Stimulated activated CD4-positive, alpha-beta T cell treated with anti-CD3 and anti-CD28 coated beads, Interleukin-1b, Interleukin-23, amount 100 ng/mL, for 24 hours (primary cell): ENCODE measurements at places on chromosomes 11 and 22.

DNA sequence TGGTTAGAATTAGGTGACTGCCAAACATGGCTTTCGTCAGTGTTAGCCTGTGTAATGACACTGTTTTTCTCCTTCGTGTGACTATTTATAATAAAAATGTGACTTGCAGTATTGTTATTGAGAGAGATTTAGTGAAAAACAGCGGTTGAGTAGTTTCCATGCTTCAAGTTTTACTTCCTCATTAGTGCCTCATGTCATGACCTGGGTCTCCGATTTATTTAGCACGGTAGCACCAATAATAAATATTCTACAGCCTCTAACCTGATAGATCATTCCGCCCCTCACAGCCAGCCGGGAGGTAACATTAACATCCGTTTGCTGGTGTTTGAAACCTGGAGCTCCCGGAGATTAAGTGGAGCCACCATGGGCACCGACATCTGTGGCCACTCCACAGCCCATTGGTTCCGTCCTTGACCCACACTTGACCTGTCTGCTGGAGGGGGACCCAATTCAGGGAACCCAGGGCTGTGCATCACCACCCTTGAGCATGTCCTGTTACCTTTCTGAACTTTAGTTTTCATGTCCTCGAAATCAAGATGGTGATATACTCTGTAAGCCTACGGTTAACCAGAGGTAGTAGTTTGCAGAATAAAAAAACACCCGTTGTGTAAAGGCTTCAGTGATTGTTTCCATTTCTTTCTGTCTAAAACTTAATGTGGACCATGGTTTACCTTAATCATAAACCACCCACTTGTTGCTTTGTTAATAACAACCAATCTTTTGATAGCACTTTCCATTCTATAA lies 104.1 kb downstream of the ATXN10 start:
- no peak for DNase-seq

DNA sequence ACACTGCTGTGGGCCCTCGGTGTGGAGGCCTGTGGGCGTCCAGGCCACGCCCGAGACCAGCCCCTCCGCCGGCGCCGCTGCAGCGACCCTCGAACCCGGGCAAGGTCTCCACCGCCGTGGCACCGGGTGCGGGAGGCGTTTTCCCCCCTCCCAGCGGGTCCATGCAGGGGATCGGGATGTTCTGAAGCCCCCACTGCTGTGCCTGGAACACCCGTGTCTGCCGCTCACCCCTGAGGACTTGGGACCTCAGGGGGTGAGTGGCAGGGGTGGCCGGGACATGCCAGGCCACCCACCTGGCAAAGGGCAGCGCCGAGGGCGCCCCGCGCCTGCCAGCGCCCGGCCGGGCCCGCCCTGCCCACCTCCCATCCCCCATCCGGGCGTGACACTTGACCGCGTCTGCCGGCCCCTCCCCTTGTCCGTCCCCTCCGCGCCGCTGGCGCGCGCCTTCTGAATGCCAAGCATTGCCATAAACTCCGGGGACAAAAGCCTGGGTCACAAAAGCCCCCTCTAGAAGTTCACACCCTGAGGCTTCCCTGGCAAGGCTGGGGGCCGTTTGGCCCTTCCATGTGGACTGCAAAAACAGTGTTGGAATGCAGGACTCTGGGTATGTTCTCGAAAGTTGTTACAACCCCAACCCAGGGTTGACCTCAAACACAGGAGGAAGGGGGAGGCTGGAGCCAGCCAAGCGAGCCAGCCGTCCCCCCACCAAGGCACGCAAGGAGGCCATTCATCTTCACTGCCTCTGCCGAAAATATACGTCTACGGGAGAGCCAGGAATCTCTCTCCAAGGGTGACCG lies 819 bp upstream of the KCNQ1OT1 start:
- DNase-seq, result no peak

DNA sequence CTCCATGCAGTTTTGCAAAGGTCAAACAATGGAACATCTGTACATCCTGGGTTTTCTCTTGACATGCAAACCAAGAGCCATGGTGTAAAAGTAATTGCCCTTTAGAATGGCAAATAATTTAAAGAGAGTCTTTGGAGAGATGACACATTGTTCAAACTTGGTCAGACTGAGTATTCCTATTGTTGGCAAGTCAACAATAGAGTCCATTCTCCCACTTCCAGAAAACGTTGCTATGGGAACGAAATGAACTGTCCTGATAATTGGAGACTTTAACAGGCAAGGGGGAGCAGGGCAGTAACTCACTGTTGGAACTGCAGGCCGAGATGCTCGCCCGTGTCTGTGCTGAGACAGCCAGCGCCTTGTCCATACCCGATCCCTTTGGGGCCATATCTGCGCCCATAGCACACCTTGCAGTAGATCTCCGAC lies 13.9 kb downstream of the CSRP3 start:
- DNase-seq, result no peak

DNA sequence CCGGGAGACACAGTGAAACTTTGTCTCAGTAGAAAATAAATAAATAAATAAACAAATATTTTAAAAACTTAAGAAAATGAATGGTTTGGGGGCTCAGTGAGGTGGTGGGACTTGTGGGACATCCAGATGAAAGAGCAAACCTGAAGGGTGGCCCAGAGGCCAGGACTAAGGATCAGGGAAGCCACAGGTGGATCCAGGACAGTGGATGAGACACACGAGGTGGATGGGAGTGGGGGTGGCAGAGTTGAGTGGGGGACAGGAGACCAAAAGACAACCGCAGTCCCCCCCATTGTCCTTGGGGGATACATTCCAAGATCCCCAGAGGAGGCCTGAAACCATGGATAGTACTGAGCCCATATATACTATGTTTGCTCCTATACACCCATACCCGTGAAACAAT lies 7.1 kb downstream of the RFPL1 start:
- no peak for DNase-seq

GRCh38 chr11:46724088-46724487 lies 5.1 kb downstream of the F2 start:
- no peak for DNase-seq

DNA sequence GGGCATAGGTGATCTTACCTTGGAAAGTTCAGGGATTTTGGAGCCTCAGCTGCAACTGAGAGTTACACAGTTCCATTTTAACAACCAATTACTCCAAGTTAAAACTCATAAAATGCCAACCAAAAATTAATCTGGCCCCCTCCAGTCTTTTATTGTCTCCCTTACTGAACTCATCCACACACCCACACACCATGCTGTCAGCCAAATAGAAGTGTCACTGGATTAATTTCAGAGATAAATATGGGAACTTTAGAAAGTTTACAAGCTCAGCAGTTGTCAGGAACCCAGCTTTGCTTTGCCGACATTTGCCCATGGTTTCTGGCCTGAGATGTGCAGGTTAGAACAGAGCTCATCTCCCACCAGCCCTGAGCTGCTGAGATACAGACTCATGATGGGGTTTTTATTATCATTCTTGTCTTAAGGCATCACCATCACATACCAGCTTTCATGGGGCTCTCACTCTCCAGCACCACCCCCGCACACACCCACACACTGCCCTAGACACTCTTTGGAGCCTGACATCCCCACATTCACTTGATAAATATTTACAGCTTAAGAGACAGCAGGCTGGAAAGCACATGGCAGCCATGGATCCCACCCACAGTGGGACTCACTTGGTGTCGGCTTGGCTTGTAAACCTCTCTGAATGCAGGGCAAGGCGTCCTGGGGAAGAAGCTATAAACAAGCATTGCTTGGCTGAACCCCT lies 23.7 kb upstream of the CTR9 start:
- no peak for DNase-seq
